ENCODE measurements at places on chromosomes 13 and 19.

DNA sequence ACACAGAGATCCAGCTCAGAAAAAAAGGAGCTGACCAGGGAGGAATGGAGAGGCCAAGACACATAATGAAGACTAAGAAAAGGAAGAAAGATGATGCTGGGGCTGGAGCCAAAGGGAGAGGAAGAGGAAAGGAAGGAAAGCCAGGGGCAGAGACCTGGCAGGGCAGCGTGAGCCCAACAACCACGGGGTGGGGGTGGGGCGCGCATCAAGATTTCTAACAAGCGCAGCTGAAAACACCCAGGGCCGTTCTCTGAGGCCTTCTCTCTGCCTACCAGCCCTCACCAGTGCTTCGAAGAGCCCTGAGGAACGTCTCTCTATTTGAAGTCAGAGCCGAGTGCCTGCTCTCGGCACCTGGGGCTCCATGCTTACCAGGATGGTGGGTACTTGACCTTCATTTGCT is 23.6 kb upstream of the POU2F2 start:
- DNase-seq, result no peak

- DNase-seq, result no peak
Measured at GRCh38 chr19:31256593-31256960, 92.7 kb downstream of the TSHZ3 start.

- no peak for DNase-seq
Measured at GRCh38 chr19:45913874-45914830, at the start of gene NANOS2. NANOS2 (minus strand) TSS chr19:45914778; CDS start chr19:45914693, 85 bp downstream.

DNA sequence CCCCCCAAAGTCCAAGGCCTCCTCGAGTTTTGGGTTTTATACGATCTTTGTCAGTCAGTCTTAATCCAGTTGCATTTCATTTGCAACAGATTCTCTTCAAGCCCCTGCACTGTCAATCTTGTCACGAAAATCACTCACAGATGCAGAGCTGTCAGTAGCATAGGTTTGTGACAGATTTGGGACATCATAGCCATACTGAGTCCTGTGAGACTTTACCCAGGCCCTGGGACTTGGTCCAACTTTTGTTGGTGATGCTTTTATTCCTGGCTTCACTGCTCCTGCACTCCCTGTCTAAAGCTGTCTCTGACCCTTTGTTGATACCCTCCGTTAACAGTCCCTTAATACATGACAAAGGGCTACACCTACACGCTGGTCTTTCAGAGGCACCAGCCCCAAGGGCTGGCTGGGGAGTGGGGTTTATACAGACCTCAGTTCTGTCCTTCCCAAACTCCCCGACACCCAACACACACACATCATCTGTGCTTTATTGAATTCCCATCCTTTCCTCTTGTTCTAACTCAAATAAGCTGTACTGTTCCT is 36.0 kb downstream of the PABPC3 start:
- DNase-seq, result no peak

DNA sequence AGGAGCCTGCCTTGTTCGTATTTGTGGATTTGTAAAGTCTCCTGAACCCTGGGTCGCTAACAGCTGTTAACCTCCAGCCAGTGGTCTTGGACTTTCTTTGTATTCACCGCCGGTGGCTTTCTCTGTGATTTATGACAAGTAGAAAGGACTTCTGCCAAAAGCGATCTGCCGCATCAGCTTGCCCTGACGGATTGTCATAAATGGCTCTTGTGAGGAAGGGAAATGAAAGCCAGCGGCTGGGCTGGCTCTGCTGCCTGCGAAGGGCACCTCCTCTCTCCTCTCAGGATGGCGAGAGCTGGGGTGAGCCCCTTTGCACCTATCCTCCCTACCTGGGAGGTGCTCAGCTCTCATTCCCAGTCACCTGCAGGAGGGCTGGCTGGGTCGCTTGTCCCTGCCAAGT is 25.6 kb downstream of the DHRS12 start:
- no peak for DNase-seq

DNA sequence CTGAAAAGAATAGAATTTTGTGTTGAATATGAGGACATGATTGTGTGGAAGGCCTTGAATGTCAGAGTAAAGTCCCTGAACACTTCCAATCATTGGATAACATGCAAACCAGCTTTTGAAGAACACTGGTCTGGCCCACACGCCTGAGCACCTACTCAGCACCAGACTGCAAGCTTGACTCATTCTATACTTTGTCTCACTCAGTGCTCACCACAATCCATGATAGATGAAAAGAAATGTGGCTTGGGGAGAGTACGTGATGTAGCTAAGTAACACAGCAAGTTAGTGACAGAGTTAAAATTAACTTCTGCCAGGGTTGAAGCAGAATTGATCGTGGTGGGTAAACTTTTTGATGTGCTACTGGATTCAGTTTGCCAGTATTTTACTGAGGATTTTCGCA is 12.0 kb downstream of the DLEU7 start:
- no peak for DNase-seq

DNA sequence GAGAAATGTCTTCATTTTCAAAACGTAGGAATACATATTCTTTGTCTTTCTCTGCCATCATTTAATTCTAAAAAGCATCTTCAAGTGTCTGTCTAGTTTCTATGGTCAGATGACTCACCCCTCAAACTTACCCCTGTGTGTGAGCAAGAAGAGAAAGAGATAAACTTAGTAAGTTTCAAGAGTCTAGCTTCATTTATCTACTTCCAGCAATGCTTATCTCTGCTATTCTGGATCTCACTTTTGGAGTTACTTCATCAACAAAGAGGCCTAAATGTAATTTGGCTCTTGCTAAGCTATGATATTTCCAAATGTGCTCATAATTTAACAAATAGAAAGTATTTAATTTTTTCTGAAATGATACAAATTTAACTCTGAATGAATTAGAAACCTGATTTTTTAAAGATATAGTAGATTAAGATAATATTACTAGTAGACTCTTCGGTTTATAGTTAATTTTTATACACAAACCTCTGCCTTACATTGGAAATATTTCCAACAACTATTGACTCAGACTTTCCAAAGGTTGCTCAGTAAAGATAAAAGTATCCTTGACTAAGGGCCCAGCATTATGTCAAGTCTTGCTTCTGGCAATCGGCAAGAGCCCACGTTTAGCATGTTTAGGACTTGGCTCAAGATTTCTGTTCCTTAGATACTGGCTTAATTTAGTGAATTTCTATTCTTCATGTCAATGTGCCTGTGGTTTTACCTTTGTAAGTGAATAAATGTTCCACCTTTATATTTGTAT is 1511.0 kb upstream of the SLC10A2 start:
- no peak for DNase-seq

DNA sequence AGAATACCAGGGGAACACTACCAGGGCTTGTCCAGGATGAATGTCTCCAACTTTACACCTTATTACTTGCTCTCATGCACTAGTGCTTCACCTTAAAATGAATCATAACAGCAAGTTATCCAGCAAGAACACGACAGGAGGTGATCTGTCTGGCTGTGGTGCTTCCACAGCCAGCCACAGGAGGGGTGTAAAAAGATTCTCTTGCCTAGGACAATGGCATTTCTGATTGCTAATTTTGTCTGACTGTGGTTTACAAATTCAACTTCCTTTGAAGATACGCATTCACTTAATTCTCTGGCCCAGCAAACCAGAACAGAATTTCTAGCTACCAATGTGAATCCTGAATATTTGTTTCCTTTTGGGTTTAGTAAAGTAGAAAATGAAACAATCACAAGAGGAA is 23.1 kb upstream of the COG3 start:
- DNase-seq, result no peak

GRCh38 chr19:14542711-14543328 is 13.4 kb downstream of the TECR start:
- no peak for DNase-seq

DNA sequence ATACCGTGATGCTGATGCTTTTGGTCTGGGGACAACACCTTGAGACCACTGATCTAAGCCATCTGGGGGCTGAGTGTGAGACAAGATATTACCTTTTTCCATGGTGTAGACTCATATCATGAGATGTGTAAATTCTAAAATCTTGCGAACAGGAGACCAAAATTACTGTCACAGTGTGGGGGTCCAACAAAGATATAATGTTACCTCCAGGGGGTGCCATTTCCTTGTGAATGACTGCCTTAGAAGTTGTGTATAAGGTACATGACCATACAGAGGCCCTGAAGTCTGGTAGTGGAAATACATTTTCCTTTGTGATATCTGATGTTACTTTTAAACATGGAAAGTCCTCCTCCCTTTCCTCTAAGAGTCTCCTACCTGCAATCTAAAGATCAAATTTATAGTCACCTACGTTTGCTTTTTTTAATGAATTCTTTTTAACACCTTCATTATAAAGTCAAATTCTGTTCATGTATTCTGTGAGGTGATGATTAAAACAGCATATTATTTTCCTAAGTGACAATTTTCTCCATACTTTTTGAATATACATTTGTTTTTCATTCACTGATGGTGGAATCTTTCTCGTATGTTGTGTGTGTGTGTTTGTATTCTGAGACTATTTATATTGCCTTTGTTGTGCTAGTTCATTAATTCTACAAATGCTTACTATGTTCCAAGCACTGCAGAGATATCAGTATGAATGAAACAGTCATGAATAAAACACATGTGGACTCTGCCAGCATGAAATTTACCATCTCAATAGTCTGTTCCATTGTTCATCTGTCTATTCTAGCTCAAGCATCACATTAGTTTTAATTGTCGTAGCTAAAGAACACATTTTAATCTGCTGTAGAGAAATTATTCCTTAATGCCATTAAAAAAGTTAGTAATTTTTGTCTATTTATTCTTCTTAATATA is 113.7 kb downstream of the RFC3 start:
- DNase-seq, result no peak

- no peak for DNase-seq
Measured at GRCh38 chr19:3054972-3055740, 7.1 kb downstream of the TLE5 start.

- no peak for DNase-seq
Measured at GRCh38 chr19:10079031-10079453, 7.1 kb upstream of the SHFL start.

GRCh38 chr19:12944104-12944674 is 1.5 kb upstream of the RAD23A start:
- DNase-seq, result no peak

DNA sequence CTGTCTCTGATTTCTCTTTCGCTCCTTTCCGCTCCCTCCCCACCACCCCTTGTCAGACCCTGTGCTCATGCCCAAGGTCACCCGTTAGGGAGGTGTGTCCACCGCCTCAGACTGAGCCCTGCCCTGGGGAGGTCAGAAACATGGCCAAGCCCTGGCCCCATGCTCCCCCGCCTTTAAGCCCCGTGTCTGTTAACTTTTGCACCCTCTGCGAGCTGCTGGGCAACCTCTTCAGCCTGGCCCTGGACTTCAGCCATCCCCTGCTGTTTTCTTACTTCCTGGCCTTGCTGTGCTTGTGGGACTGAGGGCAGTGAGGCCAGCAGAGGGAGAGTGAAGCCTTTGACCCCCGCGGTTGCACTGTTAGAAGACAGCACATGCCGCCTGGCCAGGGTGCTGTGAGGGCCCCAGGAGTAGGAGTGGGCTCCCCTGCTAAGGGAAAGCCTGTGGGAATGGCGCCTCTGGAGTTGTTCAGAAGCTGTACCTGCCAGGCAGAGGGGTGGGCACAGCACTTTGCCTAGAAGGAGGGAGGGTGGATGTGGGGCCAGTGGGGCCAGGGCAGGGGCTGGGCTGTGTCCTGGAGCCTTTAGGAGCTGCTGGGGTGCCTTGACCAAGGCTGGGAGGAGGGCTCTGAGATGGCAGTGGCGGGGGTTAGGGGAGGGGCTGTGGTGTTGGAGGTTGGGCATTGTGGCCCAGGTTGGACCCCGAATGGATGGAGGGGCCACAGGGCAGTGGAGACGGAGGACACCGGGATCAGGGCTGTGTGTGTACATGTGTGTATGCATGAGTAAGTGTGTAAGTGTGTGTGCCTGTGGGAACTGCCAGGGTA is 7.9 kb downstream of the UPF1 start:
- DNase-seq, result no peak

DNA sequence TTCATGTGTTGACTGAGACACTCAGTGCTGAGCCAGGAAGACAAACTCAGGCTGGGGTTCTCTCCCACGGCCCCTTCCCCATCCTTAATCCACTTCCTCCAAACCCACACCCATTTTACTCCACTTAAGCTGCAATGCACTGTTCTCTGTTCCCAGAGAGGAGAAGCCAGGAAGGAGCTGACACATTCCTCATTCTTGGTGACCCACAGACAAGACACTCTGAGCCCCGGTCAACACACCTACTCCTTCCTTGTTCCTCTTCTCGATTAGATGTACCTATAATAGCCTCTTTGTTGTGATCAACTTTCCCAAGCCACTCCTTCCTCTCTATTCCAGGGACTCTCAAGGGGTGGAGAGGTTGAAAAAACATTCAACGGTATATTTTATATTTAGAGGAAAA is 47.1 kb downstream of the INSR start:
- no peak for DNase-seq

- DNase-seq, result no peak
Measured at GRCh38 chr19:1041272-1041834, 1.4 kb downstream of the ABCA7 start.

DNA sequence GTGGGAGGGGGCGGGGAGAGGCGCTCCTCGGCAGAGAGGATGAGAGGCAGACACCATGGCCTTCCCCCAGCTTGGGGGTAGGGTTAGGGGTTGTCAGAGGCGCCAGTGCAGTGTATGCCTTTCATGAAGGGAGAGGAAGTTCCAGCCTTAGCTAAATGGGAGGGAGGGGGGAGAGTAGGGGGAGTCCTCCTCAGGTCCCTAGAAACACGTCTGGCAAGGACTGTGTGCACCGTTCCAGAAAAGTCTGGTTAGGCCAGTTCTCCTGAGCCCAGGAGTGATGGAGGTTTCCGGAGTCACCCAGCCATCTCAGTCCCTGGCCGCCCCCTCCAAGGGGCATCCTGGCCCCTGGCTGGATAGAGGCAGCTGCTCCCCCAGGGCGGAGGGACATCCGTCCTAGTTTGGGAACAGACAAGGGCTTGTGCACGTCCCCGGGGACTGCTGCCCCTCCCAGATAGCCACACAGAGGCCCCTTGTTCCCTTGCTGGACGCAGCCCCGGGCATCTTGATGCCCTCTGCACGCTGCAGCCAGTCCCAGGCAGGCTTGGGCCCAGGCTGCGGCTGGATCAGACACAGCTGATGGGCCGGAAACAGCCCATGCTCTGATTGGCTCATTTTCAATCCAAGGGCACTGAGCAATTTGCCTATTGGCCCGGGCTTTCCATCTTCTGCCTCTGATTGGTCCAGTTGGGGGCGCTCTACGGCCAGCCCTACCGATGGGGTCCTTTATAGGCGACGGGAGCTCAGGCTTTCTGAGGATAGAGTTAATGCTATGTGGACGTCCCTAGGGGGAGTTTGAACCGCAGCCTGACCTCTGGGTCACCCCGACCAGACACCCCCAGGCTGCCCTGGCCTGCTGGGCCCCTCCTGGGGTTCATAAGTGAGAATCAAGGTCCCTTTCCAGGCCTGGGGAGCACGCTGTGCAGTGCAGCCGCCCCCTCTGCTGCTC is 3.8 kb downstream of the S1PR2 start:
- no peak for DNase-seq

Data from activated CD4-positive, alpha-beta T cell treated with anti-CD3 and anti-CD28 coated beads, Interleukin-2, amount 50 U/mL, for 4 hours (primary cell).